SK-N-SH treated with all-trans-retinoic acid at 6 μM for 48 hours (cell line): ENCODE measurements at places on chromosomes 11 and 22.

DNA sequence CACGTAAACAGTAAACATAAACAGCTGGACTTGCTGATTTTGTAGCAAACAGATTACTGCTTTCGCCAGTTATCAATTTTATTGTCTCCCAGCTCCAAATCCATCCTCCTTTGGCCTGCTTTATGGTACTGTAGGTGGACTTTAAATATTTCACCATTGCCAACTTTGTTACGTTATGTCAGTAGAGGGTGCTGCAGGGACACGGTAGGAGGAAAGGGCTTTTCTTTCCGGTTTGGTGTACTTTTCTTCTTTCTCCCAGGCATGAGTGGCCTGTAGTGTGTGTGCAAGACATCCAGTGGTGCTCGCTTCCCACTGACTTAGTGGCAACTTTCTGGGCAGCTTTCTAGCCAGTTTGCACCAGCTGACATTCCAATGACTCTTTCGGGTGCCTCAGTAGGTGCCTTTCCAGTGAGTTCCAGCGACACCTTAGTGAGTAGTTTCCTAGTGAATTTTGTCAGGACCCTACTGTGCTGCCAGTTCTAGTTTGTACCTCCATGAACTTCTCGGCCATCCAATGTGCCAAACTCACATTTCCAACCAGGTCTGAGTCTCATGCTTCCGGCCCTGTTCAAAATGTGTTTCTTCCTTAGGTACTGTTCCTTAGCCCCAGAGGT lies 267.6 kb upstream of the TENM4 start:
- ATAC-seq = peak; percentile 75

GRCh38 chr22:45212992-45213751 lies 27.5 kb downstream of the KIAA0930 start:
- ATAC-seq = peak; percentile 55

- ATAC-seq = no peak
Measured at GRCh38 chr22:17862646-17863181, 88.4 kb upstream of the BID start.

DNA sequence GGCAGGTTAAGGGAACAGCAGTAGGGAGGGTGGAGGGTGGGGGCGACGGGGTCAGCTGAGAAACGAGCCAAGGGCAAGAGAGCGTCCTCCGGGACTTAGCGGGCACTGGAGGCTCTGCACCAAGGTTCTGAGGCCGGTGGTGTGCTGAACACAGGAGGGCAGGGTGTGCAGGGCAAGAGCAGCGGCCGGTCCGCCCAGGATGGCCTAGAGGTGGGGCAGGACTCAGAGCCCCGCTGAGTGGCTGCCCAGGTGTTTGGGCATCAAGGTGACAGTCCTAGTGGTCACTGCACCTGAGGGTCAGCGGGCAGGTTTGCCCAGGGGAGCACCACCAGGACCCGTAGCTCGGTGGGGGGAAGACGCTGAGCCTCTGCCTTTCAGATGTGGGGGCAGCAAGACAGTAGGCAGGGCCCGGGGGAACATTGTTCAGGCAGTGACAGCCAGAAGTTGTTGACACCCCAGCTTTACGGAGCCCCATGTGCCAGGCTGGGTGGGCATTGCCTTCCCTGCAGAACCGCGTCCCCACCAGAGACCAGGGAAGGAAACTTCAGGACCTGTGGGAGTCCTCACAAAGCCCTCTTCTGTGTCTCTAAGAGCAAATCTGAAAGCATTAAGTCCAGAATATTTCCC lies 4.5 kb upstream of the TTLL8 start:
- no peak for ATAC-seq

DNA sequence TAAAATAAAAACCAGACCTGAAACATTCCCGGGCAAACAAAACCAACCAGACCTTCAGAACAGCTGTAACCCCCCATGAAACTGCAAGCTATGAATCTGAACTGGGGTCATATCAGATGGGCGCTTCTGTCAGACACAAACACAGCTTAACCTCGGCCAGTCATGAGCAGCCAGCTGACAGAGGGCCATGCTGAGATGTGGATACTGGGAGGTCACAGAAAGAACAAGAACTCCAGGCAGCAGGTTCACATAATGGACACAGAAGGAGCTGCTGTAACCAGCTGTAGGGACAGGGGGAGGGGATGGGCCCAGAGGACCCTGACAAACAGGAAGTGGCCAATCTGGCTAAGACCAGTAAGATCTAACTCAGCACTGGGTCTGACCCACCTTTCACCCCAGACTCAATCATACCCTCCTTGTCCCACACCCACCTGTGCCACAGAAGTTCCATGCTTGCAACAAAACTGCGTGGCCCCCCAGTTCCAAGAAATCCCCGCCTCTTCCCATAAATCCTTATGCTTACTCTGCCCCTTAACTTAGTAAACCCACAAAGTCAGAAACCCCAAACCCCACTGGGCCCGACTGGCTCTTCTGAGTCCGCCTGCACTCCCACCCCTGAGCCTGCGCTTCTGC lies 4.0 kb downstream of the APOL4 start:
- no peak for ATAC-seq

DNA sequence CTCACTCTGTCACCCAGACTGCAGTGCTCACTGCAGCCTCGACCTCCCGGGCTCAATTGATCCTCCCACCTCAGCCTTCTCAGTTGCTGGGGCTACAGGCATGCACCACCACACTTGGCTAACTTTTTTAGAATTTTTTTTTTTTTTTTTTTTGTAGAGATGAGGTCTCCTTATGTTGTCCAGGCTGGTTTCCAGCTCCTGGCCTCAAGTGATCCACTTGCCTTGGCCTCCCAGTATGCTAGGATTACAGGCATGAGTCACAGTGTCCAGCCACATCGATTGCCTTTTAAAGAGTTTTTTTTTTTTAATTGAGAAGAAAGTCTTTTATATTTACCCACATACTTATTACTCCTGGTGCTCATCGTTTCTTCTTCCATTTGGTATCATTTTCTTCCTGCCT lies 30.0 kb downstream of the PARVG start:
- ATAC-seq = no peak

DNA sequence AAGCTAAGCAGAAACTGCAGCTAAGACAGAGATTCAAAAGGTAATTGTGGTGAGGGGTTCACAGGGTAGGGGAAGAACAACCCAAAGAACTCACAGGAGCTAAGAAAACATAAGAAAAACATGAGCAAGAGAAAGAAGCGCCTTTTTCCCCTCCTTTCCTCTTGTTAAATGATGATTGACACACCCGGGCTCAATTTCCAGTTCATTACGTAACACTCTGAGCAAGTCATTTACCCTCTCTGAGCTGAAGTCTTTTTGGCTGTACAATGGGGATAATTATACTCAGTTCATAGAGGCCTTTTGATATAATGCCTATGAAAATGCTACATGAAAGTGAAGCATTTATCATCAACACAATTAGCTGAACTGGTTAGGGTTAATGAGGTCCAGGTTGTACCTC lies 17.2 kb downstream of the LRP4 start:
- no peak for ATAC-seq

- ATAC-seq = no peak
Measured at GRCh38 chr22:33299245-33299956, 241.2 kb upstream of the SYN3 start.

- no peak for ATAC-seq
Measured at GRCh38 chr11:35348898-35349687, 70.3 kb downstream of the SLC1A2 start.

- no peak for ATAC-seq
Measured at GRCh38 chr11:72233056-72233772, 8.6 kb downstream of the INPPL1 start.

- no peak for ATAC-seq
Measured at GRCh38 chr11:35118906-35119305, 20.1 kb upstream of the CD44 start.

GRCh38 chr22:22207845-22208564 lies 36.6 kb upstream of the VPREB1 start:
- ATAC-seq = peak; percentile 95

DNA sequence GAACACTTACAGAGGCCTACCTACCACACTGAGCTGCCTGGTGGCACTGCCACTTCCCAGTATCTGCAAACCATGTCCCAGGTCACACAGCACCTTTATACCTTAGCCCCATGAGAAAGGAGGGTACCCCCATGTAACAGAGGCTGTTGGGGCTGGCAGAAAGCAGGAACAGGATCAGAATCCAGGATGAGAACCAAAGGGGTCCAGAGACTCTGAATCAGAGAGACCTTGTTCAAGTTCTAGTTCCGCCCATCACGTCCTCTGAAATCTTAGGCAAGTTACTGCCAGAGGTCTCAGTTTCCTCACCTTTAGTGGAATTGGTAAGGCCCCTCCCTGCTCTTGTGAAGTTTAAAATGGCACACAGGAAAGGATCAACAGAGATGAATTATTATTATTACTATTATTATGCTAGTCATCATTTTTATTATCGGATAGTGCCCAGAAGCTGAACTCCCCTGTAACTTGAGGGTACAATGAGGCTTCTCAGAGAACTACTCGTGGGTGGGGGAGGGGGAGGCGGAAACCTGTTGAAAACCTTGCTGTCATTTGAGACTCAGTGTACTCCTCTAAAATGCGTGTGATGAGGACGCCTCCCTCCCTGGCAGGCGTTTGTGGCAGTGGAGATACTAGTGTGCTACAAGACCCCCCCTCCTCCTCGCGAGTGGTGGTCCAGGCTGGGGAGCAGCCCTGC lies 9.3 kb downstream of the SELENOM start:
- ATAC-seq = no peak

- no peak for ATAC-seq
Measured at GRCh38 chr22:22372086-22372485, 127.5 kb downstream of the VPREB1 start.

GRCh38 chr11:87600938-87601337 lies 563.2 kb downstream of the TMEM135 start:
- no peak for ATAC-seq

DNA sequence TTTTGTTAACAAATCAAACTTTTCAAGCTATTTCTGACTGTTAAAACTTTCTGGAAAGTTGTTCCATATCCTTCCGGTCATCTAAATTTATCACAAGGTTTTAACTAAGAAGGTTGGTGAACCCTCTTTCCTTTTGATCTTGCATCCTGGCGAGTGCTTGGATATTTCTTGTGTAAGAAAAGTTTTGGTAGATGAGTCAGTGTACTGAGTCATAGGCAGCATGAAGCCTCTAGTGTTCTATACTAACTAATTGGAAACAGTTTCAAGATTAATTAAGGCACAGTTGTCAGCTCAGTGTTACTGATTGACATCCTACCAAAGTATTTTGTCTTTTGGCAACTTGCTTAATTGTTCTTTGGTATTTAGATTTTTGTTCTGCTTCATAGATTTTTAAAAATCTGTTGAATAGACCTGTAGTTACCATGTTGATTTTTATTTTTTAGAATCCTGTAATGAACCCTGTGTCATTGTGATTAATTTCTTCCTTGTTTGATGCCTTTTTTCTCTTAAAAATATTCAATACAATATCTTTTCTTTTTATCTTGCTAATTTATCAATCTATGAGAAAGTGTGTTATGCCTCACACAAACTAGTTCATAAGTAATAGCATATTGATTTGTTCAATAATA lies 38.0 kb downstream of the METTL15 start:
- ATAC-seq = peak; percentile 94

DNA sequence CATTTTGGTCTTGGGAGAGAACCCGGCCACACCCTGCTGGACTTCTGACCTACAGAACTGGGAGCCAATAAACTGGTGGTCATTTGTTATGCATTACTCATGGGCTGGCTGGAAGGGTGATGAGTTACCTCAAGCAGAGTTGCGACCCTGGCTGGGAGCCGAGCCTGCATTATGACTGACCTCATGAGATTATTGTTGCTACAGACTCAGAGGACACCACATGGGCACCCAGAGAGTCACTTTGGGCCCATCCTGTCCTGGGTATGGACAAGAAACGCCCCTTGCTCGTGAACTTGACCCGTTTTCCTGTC lies 531.7 kb downstream of the TBC1D22A start:
- ATAC-seq = no peak

GRCh38 chr22:36349726-36350125 lies 38.0 kb downstream of the MYH9 start:
- ATAC-seq = no peak

DNA sequence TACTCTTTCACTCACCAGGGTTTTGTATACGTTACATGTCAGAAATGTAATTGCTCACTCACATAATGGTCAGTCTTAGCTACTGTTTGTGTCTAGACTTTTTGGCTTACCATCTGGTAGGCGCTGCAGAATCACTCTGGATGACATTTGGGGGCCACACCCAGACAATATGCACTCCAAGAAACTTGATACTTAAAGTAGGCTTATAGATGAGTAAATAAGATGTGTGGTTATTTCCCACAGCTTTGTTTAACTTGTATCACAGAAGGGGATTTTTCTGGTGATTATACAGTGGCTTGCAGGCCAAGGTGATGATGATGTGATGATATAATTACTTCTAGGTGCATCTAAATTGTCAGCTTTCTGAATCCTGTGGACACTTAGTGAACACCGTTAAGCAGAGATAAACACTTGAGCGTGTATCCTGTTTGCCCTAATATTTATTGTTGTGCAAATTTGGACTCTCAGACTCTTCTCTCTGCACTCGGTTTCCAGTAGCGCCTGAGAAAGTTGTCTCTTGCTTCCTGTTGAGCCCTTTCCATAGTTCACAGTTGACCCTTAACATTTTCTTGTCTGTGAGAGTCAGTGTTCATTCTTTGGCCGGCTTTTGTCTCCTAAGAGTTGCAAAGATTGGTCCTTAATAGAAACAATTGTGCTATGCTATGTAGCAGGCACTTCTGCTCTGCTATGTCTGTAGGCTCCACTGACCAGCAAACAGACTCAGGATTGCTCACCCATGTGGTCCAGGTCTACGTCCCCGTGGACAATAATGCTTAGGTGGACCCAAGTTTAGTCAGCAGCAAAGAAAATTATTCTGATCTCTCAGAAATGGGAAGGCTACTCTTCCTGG lies 89.3 kb downstream of the PRR5L start:
- ATAC-seq = no peak

GRCh38 chr11:129933262-129933661 lies 37.9 kb upstream of the NFRKB start:
- ATAC-seq = no peak

DNA sequence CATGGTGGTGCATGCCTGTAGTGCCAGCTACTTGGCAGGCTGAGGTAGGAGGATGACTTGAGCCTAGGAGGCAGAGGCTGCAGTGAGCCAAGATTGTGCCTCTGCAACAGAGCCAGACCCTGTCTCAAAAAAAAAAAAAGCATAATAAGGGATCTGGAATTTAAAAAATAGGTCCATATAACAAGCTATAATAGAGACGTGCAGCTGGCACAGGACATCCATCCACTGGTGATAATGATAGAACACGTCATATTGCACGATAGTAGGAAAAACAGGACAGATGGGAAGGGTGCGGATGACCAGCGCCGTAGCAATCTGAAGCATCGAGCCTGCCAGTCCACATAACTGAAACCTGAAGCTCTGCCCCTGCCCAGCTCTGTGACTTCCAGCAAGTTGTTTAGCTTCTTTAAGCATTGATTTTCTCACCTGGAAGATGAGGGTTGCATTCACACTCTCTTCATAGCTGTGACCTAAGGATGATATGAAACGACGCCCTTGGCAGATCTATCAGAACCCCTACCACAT lies 60.3 kb upstream of the PRODH start:
- no peak for ATAC-seq
